ENCODE measurements at places on chromosomes 1 and 21.
A peak's percentile ranks its signal among the peaks of the same experiment; 100 is the strongest.

DNA sequence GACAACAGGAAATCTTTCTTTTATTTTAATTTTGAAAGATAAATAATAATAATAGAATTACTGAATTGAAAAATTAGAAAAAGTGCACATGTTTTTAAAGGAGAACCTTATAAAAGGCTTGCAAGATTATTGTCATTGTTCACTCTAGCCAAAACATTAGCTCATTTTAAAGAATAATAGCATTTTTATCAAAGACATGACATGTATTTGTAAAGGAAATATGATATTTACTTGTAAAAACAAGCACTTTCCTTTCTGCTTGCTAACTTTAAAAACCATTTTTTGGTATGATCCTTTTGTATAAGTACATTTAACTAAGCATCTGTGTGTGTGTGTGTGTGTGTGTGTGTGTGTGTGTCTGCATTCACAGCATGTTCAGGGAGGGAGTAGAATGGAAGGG, 156.3 kb upstream of the C1orf87 start:
- no peak for DNase-seq

DNA sequence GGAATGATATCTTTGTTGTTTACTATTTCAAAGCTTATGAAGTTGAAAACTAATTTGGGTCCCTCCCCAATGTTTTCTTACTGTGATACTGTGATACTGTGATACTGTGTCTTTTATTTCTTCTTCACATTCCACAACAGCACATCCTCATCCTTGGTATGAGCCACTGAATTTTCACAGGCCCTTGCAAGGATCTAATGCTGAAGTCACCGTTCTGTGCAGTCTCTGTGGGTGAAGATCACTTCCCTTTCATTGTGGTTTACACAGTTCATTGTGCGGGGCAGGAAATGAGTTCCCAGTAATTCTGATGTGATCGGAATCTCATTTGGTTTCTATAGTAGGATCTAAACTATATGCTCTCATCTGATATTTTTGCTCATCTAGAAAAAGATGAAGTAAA, 32.1 kb upstream of the PAXBP1 start:
- no peak for DNase-seq

DNA sequence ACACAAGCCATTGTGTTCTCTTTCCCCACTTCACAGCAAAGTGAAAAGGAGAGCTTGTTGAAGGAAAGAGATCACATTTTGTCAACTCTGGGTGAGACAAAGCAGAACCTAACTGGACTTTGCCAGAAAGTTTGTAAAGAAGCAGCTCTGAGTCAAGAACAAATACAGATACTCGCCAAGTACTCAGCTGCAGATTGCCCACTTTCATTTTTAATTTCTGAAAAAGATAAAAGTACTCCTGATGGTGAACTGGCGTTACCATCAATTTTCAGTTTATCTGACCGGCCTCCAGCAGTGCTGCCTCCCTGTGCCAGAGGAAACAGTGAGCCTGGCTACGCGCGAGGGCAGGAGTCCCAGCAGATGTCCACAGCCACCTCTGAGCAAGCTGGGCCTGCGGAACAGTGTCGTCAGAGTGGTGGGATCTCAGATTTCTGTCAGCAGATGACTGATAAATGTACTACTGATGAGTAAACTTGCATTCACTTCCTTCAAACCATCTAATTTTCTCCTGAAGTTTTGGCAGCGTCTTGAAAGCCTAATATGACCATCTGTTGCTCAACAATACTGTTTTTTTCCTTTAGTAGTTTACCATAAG, 43.7 kb downstream of the BACH1 start:
- DNase-seq = peak; percentile 91

DNA sequence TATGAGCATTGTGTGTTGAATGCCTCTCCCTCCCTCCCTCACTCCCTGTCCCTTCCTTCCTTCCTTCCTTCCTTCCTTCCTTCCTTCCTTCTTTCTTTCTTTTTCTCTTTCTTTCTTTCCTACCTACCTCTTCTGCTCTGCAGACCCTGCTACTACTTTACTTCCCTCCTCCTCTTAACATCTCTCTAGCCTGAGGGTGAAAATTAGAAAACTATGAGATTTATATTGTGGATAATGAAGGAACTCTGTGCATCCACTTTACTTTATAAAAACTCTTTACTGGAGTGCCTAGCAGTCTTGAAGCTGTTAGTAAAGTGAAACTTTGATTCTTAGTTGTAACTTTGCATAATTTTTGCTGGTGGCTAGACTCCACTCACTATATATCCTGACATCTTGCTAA, 572.2 kb downstream of the RWDD3 start:
- no peak for DNase-seq

GRCh38 chr1:223331301-223331700, 32.7 kb downstream of the SUSD4 start:
- DNase-seq = no peak

- no peak for DNase-seq
Observed at GRCh38 chr21:32710069-32710784, 17.6 kb downstream of the SYNJ1 start.

GRCh38 chr1:170097449-170097948, 23.0 kb upstream of the KIFAP3 start:
- DNase-seq = no peak

GRCh38 chr21:32406405-32406804, 6.1 kb upstream of the EVA1C start:
- no peak for DNase-seq

GRCh38 chr1:101247404-101248287, 10.8 kb downstream of the S1PR1 start:
- no peak for DNase-seq

- DNase-seq = no peak
Observed at GRCh38 chr1:12541274-12542137, 76.5 kb downstream of the DHRS3 start.

- DNase-seq = no peak
Observed at GRCh38 chr1:22487781-22488180, 36.1 kb downstream of the ZBTB40 start.

GRCh38 chr1:164614316-164614715, 55.3 kb downstream of the PBX1 start:
- no peak for DNase-seq

GRCh38 chr1:179087665-179088064, 5.8 kb downstream of the TOR3A start:
- no peak for DNase-seq

GRCh38 chr21:45262041-45262581, 25.6 kb downstream of the POFUT2 start:
- no peak for DNase-seq

- DNase-seq = no peak
Observed at GRCh38 chr1:230459465-230459864, 33.3 kb upstream of the PGBD5 start.

DNA sequence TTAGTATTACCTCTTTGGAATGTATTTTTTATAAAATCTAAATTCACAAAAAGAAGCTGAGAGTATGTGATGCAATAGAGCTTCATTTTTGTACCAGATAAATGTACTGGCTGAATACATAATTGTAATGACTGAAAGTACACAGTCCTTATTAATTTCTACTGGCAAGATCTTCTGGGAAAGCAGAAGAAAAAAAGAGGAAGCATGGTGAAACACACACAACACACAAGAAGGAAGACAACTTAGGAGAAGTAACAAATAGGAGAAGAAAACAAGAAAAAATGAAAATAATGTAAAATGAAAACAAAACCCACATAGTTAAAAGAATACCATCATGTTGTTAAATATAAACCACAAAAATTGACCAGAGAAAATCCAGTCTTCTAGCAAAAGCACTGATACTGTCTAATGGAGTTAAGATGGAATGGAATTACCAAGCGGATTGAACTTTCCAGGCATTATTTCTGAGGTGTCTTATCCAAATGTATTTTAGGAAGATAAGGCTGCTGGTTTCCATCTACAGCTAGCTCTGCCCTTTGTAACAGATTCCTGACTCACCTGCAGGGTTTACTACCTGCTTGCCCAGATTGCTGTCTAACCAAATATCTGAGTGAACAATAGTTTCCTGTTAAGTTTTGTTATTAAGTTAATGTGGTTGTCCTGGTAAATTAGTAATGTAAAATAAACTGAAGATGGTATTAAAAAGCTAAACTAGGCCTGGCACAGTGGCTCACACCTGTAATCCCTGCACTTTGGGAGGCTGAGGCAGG, 4.5 kb upstream of the COP1 start:
- no peak for DNase-seq

DNA sequence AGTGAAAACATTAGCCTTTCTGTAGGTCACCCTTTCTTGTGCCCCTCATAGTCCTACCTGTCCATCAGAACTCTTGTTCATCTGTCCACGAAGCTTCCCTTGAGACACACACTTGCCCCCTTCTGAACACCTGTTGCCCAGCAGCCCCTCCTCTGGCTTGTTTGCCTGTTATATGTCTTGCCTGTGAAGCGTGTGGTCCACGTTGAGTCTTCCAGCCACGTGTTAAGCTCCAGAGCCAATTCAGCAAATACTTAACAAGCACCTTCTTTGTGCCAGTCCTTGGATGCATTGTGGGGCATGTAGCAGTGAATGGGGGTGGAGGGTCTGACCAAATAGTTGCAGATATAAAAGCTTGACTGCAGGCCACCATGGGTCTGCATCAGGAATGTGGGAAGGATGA, 66.6 kb downstream of the MAN1C1 start:
- no peak for DNase-seq

DNA sequence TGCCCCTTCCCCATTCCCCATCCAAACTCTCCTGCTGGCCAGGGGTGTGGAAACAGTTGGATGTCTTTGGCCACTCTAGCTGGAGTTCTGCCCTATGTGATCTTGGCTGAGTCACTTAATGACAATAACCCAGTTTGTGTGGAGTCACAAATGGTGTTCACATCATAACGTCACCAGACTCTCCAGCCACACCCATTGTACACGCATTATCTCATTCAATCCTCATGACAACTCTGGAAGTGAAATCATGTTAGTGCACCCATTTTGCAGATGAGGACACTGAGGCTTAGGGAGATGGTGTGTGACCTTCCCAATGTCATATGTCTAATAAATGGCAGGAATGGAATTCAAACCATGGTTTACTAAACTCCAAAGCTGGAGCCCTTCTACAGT, 1.2 kb upstream of the CDA start:
- no peak for DNase-seq

GRCh38 chr1:244851546-244852231, 12.7 kb downstream of the HNRNPU start:
- DNase-seq = no peak

DNA sequence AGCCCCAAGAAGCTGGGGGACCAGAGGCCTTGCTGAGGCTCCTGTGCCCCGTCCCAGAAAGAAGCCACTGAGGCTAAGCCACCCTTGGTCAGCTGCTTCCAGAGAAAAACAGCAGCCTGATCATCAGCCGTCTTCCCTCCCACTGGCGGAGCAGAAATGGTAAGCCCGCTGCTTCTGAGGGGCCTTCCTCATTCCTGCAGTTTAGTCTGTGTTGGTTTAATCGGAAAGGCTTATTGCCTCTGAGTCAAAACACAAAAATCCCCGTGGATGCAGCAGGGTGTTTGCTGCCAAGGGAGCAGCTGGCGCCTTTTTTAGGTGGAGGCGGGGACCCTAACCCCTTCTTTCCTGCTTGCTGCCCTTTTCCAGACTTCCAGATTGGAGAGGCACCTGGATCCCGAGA, 33.9 kb downstream of the SPSB1 start:
- DNase-seq = no peak

- DNase-seq = no peak
Observed at GRCh38 chr1:212158912-212159796, 123.6 kb downstream of the DTL start.

DNA sequence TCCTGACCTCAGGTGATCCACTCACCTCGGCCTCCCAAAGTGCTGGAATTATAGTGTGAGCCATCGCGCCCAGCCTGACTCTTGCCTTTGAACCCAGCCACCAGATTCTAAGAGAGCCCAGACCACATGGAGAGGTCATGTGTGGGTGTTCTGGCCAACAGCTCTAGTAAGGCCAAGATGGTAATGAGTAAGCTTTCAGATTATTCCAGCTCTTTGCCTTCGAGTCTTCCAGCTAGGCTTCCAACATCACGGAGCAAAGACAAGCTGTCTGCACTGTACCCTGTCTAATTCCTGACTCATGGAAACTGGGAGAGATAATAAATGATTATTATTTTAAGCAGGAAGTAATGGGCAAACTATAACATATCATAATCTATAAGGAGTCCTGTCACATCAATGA, 14.8 kb upstream of the ZFP69B start:
- no peak for DNase-seq

- peak; percentile 77 for DNase-seq
Observed at GRCh38 chr21:41957991-41958766, 4.4 kb upstream of the C2CD2 start.

GRCh38 chr1:209733409-209734192, 22.3 kb upstream of the TRAF3IP3 start:
- no peak for DNase-seq

GRCh38 chr1:185520188-185520920, 203.3 kb upstream of the IVNS1ABP start:
- DNase-seq = no peak

GRCh38 chr21:26847002-26847401, 1.8 kb upstream of the ADAMTS1 start:
- no peak for DNase-seq

GRCh38 chr1:165876121-165876520, 48.7 kb downstream of the UCK2 start:
- no peak for DNase-seq

DNA sequence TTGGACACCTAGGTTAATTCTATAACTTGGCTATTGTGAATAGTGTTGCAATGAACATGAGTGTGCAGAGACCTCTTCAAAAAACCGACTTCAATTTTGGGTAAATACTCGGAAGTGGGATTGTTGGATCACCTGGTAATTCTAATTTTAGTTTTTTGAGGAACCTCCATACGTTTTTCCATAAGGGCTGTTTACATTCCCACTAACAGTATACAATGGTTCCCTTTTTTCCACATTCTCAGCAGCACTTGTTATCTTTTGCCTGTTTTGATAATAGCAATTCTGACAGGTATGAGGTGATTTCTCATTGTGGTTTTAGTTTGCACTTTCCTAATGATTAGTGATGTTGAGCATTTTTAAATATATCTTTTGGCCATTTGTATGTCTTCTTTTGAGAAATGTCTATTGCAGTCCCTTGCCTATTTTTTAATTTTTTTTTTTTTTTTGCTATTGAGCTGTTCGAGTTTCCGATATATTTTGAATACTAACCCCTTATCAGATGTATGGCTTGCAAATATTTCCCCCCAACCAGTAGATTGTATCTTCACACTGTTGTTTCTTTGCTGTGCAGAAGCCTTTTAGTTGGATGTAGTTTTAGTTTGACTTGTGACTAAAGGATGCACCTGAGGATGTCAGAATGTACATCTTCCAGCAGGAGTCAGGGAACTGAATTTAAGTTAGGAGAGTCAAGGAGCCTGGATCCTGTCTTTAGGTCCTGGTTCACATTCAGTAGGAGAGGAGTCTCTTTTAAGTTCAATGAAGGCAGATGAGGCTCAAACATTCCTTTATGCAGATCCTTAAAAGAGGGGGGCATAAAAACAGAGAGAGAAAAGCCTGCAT, 120.0 kb downstream of the S1PR1 start:
- DNase-seq = no peak

DNA sequence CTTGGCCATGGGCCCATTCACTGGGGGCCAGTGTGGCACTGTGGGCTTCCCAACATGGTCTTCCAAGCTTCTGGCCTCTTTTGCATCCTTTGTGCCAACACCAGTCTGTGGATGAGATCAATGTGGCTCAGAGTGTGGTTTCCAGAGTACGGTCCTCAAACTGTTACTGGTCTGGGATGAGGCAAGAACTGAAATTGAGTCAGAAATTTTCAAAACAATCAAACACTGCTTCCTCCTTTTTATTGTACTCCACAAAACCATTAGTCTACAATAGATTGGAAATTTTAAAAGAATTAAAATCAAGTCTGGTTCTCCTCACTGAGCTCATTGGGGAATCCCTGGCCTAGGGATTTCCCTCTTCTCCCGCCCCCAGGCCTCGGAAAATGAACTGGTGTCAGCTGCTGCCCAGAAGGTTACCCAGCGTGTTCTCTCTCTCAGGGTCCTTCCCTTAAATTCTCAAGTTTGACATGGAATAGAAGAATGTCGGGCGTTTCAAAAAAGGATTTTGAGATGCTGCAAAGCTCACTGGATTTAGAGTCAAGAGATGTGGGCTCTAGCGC, 222.0 kb downstream of the SDCCAG8 start:
- DNase-seq = no peak

Data from smooth muscle cell of the brain vasculature (primary cell).